ENCODE measurements at places on chromosomes 11 and 22.

GRCh38 chr11:64894812-64895452 lies 16.5 kb upstream of the EHD1 start:
- no peak for DNase-seq

DNA sequence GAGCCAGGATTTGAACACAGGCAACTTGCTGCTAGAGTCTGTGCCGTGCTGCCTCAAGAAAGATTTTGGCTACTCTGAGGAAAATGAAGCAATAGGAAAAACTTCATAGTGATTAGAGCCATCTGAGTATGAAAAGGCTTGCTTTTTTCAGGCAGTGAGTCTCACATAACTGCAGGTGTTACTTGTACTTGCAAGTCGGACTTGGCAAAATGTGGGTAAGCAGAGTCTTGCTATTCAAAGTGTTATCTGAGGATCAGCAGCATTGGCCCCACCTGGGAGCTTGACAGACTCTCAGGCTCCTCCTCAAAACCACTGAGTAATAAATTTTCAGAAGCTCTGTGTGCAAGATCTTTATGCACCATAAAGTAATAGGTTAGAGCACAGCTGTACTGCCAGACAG lies 18.1 kb downstream of the RNF141 start:
- DNase-seq: no peak

GRCh38 chr22:35736701-35737100 lies 19.0 kb downstream of the APOL5 start:
- no peak for DNase-seq

- DNase-seq: no peak
Measured at GRCh38 chr11:16511116-16512114, 155.1 kb upstream of the SOX6 start.

DNA sequence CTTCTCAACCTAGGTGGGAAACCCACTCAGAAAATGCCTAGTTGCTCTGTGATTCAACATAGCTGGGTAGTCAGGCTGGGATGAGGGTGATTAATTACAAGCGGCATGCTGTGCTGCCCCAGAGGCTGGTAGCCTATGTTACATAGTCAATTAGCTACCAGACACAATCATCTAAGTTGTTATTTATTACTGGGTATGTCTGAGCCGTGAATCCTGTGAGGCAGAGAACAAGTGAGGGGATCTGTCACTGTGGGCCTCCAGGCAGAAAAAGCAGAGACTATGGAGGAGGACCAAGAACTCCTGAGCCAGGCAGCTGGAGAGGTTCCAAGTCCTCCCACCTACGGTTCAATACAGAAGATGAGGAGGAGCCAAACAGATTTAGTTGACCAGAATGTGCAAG lies 186.6 kb upstream of the BDNF start:
- DNase-seq: no peak

- DNase-seq: no peak
Measured at GRCh38 chr11:86155200-86155844, 86.4 kb upstream of the PICALM start.

DNA sequence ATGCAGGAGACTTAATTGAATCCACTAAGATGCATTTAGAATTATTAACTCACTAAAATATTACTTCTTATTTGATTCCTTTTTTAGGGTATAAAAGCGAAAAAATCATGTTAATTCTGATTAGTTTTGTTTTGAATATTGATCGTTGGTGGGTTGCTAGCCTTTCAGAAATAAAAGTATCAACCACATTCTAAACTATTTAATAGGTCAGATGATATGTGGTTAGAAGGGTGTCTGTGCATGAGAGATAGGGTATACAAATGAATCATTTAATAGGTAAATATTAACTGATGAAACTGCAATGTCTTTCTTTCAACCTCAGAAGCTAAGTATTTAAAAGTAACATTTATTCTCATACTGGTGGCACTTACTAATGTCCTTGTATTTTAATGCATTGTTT lies 515.1 kb downstream of the CNTN5 start:
- DNase-seq: no peak

DNA sequence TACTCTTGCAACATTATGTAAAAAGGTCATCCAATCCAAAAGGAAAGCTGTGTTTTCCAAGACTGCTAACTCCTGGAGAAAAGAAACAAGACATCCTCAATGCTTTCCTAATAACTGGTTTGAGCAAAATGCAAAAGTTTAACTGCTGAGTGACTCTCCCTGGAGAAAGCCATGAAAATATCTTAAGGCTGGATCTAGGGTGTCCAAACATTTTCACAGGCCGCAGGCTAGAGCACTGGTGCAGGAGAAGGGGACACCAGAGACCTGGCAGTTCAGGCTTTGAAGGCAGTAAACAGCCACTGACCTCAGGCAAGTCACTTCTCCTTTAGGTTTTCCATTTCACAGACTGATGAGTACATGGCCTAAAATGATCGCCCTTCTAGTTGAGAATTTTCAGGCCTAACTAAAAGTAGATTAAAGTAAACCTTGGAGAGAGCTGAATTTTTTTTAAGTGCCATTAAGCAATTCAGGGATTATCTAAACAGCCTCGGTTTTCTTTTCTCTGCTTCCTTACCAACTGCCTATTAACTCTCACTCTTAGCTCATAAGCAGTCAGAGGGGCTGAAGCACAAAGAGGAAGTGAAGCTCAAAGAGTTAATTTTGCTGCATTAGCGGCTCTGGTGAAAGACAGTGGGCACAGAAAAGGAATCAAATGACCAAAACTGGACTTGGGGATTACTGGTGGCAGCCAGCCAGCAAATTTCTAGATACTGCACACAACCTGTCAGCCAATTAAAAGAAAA lies 2.3 kb downstream of the CHKA start:
- peak; percentile 88 for DNase-seq

DNA sequence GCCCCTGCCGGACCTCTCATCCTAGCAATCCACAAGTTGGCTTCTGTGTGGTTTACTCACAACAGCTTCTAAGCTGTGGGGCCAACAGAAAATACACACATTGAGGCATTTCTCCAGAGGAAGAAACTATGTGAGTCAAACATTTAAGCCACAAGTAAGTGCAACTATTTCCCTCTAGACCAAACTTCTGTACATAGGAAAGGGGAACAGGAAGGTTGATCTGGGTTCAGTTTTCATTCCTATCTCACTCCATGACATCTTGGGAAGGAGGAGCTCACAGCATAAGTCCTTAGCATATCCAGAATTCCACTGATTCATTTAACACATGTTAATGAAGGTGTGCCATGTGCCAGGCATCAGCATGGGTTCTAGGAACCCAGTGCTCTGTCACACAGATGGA lies 72.8 kb upstream of the PICALM start:
- DNase-seq: no peak

DNA sequence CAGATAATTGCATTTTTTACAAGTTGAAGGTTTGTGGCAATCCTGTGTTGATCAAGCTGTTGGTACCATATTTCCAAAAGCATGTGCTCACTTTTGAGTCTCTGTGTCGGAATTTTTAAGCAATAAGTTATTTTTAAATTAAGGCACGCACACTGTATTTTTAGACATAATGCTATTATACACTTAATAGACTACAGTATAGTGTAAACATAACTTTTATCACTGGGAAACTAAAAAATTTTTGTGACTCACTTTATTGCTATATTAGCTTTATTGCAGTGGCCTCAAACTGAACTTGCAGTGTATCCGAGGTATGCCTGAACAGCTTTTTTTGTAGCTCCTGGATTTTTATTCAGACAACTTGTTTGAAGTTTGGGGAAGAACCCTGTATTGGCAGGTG lies 31.3 kb upstream of the RRM1 start:
- no peak for DNase-seq

DNA sequence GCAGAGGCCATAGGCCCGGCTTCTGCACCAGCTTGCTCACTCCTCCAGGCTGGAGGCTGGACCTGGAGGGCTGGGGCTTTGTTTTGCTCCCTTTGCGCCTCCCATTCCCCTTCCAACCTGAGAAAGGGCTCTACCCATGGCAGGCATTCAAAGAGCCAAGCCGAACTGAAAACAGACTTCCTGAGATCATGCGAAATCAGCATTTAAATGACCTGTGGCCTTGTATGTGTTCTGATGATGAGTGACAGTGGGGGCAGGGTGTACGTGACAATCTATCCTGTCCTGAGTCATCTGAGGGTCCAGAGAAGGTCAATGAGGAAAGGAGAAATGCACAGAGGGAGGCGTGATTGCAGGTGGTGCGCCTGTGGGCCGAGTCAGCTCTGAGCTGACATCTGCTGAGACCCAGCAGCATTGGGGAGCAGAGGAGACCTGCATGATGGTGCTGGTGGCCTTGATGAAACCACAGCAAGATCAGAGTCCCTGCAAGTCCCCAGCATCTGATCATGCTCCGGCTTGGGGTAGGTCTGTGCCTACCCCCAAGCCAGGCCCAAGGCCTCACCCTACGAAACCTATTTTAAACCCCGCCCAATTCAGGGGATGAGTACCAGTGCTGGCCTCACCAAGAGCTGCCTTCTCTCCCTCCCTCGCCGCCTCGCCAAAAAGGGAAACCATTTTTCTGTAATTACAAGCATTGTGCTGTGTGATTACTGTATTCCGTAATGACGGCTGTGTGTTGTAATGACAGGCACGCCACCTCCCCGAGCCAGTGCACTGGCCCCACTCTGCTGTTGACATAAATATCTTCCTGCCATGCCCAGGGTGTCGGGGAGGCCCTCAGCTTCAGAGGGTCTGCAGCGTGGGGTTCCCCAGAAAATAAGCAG lies 95.2 kb upstream of the ANO1 start:
- DNase-seq: no peak

GRCh38 chr11:6747097-6747668 lies 24.6 kb downstream of the OR2AG2 start:
- peak; percentile 45 for DNase-seq

- no peak for DNase-seq
Measured at GRCh38 chr11:44654057-44654456, 72.7 kb upstream of the TSPAN18 start.

GRCh38 chr11:125170510-125171031 lies 6.0 kb downstream of the PKNOX2 start:
- DNase-seq: no peak

- DNase-seq: no peak
Measured at GRCh38 chr11:521177-521688, 14.1 kb downstream of the HRAS start.

DNA sequence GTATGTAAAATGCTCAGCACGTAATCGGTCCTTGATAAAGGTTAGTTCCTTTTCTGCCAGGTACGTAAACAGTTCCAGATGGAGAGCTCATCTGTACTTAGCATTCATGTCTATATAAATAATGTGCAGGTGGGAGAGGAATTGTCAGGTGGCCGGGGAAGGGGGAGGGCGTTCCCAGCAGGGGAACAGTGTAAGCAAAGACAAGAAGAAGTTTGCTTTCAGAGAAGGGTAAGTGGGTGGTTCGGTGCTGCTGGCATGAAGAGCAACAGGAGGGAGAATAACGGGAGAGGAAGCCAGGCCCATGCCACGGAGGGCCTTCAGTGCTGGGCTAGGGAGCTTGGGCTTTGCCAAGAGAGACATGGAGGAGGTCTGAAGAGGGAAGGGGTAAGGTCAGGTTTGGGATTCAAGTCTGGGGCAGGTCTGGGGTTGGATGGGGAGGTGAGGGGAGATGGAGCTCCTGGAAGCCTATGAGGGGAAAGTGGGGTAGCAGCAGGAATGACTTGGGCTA lies 11.4 kb upstream of the WNT11 start:
- no peak for DNase-seq

Data from KBM-7 (cell line).